ENCODE measurements at places on chromosomes 11 and 22.
A peak's percentile ranks its signal among the peaks of the same experiment; 100 is the strongest.

GRCh38 chr11:130209128-130209932 is 49.7 kb downstream of the ST14 start:
- no peak for DNase-seq

DNA sequence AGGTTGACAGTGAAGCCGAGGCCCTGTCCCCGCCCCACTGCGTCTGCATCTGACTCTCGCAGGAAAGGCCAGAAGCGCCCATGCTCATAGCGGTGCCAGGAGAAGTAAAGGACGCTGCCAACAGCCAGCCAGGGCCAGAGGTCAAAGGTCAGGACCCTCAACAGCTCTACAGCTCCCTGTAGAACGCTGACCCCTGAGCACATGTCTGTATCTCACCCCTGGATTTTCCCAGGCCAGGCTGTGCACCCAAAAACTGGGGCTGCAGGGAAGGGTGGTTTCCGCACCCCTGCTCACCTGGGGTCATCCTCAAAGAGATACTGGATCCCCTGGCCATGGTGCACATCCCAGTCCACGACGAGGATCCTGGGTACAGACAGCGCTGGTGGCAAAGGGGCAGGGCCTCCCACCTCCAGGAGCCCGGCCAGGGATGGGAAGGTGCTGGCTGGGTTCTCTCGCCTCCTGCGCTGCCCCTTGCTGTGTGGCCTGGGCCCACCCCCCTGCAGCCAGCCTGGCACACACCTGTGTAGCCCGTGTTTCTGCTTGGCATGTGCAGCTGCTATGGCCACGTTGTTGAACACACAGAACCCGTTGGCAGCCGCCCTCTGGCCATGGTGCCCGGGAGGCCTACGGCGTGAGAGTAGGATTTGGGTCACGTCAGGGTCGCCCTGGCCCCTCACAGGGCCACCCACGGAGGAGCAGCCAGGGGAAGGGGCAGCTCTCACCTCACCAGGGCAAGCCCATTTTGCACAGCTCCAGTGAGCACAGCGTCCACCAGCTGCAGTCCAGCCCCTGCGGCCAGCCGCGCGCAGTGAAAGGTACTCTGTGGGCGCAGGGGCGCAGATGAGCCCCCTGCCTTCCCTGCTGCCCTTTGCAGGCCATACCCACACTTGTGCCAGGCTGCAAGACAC is 1.5 kb downstream of the HDAC10 start:
- DNase-seq, result no peak

DNA sequence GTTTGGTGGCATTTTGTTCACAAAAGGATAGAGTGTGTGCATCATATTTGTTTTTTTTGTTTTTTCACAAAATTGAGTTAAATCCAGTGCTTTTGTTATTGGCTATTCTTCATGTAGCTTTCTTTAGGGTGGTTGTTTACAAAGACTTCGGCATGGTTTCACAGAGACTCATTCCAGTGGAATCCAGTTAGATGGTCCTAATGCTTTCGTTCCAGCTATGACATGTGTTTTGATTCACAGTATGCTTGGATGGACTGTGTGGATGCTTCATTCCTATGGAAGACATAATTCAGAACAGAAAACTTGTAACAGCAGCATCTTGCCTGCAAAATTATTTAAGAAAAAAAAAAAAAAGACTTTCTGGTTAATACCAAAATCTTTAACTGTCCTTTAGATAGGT is 97.9 kb downstream of the PDHX start:
- DNase-seq, result peak; percentile 92

GRCh38 chr11:60318726-60319125 is 8.3 kb upstream of the MS4A6E start:
- DNase-seq, result no peak

- DNase-seq, result no peak
These were observed 150.2 kb downstream of the SNX19 start for GRCh38 chr11:130765951-130766649.

- DNase-seq, result no peak
These were observed 770 bp upstream of the TSG101 start for GRCh38 chr11:18527512-18527911.

GRCh38 chr11:8156877-8157276 is 11.9 kb downstream of the RIC3 start:
- no peak for DNase-seq

- no peak for DNase-seq
These were observed 3.5 kb upstream of the ZNF74 start for GRCh38 chr22:20390394-20390907.

- no peak for DNase-seq
These were observed 59.0 kb downstream of the TRAF6 start for GRCh38 chr11:36451045-36451444.

- DNase-seq, result no peak
These were observed 5.1 kb upstream of the SEPTIN3 start for GRCh38 chr22:41964112-41964491.

GRCh38 chr22:38758276-38758945 is 2.6 kb upstream of the SUN2 start:
- no peak for DNase-seq

GRCh38 chr11:105040703-105041102 is 4.4 kb downstream of the CARD16 start:
- no peak for DNase-seq

DNA sequence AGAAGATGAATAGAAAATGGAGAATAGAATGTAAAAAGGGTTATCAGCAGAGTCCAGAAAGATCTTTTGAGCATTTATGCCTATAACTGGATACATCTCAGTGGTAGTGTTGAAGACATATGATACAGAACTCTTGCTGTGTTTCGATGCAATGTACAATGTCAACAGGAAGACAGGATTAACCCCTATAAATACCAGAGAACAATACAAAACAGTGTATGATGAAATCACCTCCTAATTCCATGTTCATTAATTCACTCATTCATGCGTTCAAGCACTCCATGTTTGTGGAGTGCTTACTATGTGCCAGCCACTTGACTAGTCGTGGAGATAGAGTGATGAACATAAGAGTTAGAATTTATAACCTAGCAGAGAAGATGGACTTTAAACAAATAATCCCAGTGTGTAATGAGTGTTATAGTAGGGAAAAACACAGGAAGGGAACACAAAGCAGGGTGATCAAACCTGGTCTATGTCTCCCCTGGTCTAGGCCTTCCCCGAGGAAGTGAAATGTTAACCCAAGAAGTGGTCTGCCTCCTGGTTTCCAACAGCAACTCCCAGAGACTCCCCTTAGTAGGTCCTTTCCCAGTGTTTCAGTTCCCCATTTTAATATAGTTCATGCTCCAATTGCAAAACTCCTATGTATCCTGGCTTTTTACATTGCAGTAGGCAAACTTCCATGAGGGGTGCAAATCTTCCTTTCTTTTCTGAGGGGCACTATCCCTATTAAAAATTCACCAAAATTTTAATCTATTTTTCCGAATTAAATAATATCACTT is 9.1 kb upstream of the SESN3 start:
- DNase-seq, result no peak

- no peak for DNase-seq
These were observed 9.9 kb upstream of the CUL5 start for GRCh38 chr11:107998761-107999160.

GRCh38 chr11:42625757-42626665 is 685.8 kb upstream of the API5 start:
- no peak for DNase-seq

GRCh38 chr11:125429807-125430678 is 66.0 kb downstream of the FEZ1 start:
- no peak for DNase-seq

DNA sequence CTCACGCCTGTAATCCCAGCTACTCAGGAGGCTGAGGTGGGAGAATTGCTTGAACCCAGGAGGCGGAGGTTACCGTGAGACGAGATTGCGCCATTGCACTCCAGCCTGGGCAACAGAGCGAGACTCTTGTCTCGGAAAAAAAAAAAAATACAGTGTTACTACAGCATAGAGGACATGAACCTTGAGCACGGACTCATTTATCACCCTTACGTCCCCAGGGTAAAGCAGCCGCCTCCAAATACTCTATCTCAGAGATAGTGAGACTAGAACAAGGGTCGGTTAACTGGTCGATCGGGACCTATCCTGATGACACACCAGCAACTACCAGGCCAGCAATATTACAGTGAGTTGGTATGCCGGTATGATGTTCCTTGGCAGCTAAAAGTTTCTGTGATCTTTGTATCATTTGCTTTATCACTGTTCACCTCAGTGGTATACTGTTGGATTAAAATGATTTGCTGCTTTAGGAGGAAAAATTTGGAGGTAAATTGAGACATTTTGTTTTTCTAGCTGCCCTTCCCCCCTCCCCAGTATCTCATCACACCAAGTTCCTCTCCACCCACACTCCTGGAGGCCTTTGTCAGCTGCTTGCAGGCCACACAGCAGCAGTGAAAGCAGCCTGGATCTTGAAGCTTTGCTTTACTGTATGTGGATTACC is 7.0 kb upstream of the SIDT2 start:
- DNase-seq, result no peak

GRCh38 chr11:111063726-111064517 is 181.6 kb upstream of the POU2AF2 start:
- no peak for DNase-seq

DNA sequence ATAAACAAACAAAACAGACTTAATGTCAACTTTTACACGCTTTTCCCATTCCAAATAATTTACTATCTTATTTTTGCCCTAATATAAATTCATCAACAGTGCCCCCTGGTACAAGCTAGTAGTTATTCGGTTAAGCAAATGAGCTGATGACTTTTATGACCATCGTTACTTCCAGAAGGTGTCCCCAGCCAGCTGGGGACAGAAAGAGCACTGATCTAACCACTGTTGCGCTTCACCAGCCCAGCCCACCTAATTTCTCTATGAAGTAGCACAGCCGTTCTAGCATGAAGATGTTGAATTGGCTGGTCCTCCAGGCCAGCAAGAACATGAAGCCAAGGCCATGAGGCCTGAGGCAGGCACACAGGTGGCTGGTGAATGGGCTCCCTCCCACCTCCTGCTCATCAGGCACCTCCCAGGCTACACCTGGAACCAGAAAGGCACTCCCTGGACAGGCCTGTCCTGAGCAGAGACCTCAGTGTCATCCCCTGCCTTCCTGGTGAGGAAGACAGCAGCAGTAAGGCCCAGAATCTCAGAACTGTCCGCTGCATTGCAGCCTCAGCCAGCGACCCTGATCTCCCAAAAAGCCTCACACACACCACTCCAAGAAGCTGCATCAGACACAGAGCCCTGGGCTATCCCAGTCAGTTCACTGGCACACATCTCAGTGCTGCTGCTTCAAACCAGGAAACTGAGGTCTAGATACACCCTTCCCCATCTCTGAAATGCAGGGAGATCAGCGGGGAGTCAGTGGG is 12.9 kb downstream of the GNB1L start:
- DNase-seq, result no peak

DNA sequence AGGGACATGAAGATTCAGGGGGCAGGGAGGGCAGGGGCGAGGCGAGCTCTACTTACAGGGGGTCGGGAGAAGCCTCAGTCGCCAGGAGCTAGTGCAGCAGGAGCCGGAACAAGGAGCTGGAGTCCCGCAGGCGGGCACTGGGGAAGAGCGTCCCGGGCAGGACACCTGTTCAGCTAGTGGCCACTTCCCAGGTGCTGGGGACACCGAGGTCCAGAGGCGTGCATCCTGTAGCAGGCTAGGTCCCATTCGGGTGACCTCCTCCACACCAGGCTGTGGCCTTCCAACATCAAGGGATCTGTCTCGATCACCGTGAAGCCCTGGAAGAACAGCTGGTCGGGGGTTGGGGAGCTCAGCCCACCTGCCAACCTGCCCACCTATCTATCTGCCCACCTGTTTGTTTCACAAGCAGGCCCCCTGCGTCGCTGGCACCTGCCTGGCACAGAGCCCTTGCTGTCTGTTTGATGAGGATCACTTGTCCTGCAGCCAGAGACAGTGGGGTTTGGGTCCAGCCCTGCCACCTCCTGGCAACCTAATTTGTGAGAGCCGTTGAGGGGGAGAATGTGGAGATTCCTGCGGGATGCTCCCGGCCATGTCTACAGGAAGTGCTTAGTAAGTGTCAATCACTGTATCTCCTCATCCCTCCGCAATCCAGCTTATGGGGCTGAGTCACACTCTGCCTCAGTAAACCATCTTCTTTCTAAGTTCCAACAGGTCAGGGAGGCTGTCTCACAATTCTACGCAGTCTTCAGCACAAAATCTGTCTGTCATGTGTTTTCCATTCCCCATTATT is 940.9 kb downstream of the BRD1 start:
- no peak for DNase-seq

- no peak for DNase-seq
These were observed 82.1 kb downstream of the ARHGAP42 start for GRCh38 chr11:100769165-100769564.

DNA sequence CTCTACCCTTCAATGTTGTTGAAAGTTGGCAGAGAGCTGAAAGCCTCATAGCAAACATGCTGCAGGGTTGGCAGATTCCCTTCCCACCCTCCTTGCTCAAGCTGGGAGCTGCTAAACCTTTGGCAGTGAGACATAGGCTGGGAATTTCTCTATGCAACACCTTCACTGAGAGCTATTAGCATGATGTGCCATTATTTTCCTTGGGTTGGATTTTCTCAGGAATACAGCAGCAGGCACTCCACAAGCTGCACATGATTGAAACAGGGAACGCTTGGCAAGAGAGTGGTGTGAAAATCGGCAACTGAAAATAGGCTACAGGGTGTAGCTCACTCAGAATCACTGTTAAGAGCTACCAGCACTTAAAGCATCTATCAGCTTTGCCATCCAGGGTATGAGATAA is 9.6 kb upstream of the ALKBH3 start:
- DNase-seq, result no peak

- no peak for DNase-seq
These were observed 162.6 kb upstream of the E2F8 start for GRCh38 chr11:19403196-19403895.

DNA sequence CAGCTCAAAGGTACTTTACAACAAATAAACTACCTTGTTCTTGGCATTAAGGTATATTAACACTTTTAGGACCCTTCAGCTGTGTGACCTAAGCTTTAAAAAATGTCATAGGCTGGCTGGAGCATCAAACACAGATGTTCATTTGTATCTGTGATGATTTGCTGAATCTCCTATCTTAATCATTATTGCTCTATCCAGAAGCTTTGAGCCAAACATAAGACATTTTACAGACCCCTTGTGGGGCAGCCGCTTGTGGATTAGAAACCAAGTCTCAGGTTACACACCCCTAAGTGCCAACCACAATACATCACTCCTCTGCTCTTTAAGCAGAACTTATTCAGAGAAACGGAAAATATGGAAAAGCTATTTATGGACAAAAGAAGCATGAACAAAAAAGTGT is 394.2 kb upstream of the CCDC90B start:
- no peak for DNase-seq

- DNase-seq, result no peak
These were observed 3.1 kb downstream of the PPM1F start for GRCh38 chr22:21949569-21949918.

GRCh38 chr11:121814962-121815361 is 301.1 kb downstream of the BLID start:
- peak; percentile 9 for DNase-seq

DNA sequence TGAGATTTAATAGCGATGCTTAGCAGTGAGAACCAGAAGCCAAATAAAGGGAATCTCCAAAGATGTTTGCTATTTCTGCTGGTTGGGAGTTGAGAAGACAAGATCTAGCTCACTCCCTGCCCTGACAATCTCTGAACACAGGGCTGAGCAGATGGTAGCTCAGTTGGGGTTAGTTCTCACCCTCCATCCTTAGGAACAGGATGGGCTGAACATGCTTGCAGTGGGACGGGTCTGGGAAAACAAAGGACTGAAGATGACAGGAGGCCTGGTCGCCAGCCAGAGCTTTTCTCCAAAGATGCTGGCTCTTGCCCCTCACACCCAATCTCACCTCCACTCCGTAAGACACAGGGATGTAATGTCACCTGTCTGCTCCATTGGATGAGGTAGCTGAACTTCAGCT is 72.7 kb downstream of the SC5D start:
- no peak for DNase-seq

- DNase-seq, result no peak
These were observed 17.3 kb upstream of the SYT8 start for GRCh38 chr11:1817511-1817910.

Data from HS-5 (cell line).